ENCODE measurements at places on chromosomes 1 and 21.
A peak's percentile ranks its signal among the peaks of the same experiment; 100 is the strongest.

DNA sequence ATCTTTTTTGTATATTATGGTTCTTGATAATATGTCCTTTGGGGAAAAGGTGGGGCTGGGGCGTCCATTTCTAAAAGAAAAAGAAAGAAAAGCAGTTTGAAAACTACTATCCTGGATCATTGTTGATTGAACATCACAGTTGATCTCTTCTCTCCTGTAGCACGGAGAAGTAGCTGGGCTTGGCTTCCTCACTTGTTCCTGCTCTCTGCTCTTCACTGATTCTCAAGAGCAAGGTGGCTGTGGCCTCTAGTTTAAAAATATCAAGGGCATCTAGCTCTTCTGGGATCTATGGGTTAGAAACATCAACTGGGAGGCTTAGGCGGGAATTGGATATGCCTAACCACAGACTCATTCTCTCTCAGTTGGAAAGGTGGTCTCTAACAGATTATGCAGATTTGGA lies 38.1 kb upstream of the EPHA8 start:
- DNase-seq: no peak

DNA sequence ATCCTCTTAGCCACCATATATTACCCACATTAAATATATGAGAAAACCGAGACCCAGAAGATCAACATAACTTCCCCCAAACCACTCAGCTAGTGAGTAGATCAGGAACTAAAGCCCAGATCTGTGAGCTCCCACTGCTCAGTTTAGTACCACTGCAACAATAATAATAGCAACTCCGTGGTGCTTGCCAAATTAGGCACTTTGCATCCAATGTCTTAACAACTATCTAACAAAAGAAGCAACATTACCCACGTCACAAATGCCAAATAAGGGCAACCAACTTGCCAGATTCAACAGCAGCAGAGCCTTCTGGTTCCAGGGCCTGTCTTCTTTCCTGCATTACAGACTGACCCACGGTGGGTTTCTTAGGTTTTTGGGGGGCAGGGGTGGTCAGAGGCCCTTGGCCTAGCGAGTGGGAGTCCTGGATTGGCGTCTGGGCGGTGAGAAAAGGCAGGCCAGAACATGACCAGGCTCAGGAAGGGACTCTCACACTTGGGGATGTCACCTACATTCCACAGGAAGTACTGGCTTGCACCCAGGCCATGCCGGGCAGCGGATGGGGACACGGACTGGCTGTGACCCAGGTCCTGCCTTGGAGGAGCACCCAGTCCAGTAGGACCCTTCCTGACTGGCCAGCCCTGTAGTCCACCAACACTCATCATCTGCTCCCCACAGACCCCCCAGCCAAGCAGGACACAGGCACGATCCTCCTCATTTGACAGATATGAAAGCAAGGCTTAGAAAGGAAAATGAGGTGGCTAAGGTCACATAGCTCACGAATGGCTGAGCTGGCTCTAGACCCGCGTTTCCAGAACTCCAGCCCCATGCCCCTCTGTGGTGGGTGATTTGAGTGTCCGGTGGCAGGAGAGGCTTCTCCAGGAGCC lies 4.6 kb downstream of the HCRTR1 start:
- no peak for DNase-seq

- DNase-seq: no peak
These were observed 11.7 kb downstream of the ADAMTS1 start for GRCh38 chr21:26833460-26833939.

DNA sequence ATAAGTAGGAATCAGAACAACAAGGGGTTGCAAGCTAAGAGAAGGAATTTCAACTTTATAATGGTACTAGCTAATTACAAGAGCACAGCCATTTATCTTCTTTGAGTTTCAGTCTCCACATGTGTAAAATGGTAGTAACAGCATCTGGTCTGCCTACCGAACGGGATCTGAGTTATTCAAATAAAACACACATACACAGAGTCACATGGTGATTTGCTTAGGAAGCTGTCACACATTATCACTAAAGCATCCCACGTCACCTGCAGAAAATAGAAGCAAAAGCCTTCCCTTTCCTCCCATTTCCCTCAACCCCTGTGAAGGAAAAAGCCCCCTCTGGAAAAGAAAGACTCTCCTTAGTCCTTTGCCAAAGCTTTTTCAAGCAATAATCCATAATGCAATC lies 389.7 kb downstream of the OMA1 start:
- no peak for DNase-seq

- DNase-seq: no peak
These were observed 26.4 kb downstream of the CAPN2 start for GRCh38 chr1:223738465-223739365.

DNA sequence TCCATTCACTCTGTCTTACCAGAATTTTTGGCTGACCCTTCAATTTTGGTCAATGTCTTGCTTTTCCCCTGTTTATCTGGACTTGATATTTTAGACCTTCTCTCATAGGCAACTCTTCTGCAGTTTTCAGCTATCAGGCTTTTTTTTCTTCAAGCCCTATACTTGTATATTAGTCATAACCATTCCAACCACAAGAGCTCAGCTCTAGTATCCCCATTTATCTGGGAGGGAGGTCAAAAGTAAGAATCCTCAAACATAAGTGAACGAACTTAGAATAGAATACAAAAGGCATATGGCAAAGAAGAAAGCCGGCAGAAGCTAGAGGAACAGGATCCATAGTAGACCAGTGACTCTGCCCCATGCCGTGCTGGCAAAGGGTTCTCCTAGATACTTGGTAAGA lies 45.9 kb upstream of the TNFSF4 start:
- DNase-seq: no peak

DNA sequence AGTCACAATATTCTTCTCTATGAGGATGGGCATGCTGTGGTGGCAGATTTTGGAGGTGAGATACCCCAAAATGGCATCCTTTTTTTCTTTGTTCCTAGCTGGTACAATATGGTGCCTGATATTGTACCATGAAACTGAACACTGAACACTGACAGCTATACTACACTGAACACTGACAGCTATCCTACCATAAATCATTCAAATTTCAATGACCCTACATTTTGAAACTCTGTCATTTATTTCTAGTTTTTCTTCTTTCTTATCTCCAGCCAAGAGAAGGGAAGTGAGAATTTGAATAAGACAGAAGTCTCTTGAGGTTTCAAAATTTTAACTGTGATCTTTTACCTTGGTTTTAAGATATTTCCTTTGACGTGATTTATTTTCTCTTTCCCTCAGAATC lies 76.3 kb downstream of the LRRC53 start:
- DNase-seq: no peak

- no peak for DNase-seq
These were observed 47.4 kb upstream of the TSPAN2 start for GRCh38 chr1:115136706-115137105.

GRCh38 chr1:192698731-192699130 lies 62.8 kb downstream of the RGS13 start:
- no peak for DNase-seq

DNA sequence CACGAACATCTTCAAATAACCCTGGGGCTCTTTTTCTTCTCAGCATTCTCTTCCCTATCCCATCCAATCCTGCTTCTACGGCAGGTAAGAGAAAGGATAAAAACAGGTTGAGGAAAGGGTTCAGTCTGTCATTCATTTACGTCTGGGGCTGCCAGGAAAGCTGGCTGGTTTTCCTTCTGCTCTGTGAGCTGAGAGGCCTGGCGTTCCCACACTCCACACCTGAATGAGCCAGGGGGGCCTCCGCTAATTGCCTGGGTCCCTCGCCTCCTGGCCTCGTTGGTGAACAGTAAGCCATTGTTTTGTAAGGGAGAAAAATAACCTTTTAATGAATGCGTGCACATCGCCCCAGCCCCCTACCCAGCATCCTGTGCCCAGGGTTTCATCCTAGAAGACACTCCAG lies 70.8 kb upstream of the SIM2 start:
- DNase-seq: no peak

DNA sequence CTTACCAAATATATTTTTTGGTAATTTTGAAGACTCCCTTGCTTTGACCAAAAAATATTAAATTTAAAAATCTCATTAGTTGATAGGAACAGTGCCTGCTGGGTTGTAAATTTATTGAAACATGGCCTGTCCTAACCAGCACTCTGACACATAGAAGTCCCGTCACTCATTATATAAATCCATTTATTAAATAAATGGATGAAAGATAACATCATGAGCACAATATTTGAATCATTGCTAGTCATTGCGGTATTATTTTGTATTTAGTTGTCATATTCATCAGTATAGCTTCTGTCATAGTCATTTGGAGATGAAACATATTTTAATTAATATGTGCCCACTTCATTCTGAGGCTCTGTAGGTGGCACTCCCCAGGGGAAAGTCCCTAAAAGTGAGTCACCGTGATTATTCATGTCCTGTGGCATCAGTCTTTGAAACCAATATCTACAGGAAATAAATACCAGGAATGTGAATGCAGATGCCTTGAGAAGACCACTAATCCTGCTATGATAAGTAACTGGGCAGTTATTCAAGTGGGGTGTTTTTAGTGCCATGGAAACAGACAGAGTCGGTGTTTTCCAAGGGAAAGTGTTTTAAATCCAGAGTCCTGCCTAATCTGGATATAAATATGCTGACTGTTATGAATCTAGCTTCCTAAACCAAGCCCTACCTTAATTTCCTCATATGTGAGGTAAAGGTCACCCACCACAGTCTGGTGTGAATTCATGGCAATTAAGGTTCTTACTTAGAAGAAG lies 302.0 kb downstream of the DUSP10 start:
- peak; percentile 96 for DNase-seq

DNA sequence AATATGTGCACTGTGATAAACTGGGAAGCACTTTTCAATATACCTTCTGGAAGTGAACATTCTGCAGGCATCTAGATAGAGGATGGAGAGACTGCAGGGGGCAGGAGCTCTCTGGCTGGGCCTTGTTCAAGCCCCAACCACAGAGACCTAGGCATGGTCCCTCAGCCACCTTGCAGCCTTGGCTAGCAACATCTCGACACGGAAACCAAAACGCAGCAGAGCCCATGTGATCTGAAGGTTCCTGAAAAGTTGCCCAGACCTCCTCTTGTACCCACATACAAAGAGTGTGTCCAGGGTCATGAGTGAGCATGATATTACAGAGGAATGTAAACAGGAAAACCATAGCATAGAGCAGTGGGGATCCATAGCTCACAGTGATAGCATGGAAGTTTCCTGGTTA lies 33.1 kb upstream of the SAMD11 start:
- no peak for DNase-seq

GRCh38 chr21:28875078-28875477 lies 117.6 kb downstream of the LTN1 start:
- DNase-seq: no peak

GRCh38 chr1:115228191-115228590 lies 109.9 kb downstream of the NGF start:
- no peak for DNase-seq

- DNase-seq: no peak
These were observed 34.7 kb downstream of the PDE4B start for GRCh38 chr1:65827346-65827745.

GRCh38 chr1:212791261-212791675 lies 309 bp downstream of the NSL1 start:
- DNase-seq: no peak

DNA sequence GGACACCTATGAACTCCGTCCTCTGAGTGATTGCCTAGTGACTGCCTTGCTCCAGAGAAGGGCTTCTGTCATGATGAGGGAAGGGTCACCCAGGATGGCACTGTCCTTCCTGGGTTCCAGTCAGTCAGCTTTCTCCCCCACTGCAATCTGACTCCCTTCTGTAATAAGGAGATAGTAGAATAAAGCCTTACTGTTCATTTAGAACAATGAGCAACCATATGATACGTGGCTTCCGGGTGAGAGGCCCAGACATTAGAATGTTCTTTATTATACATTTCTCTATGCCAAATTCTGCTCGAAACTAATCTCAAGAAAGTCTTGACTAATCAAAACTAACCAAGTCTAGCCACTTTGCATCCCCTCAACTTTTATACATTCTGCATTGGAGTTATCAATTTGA lies 8.5 kb upstream of the MTMR11 start:
- no peak for DNase-seq

DNA sequence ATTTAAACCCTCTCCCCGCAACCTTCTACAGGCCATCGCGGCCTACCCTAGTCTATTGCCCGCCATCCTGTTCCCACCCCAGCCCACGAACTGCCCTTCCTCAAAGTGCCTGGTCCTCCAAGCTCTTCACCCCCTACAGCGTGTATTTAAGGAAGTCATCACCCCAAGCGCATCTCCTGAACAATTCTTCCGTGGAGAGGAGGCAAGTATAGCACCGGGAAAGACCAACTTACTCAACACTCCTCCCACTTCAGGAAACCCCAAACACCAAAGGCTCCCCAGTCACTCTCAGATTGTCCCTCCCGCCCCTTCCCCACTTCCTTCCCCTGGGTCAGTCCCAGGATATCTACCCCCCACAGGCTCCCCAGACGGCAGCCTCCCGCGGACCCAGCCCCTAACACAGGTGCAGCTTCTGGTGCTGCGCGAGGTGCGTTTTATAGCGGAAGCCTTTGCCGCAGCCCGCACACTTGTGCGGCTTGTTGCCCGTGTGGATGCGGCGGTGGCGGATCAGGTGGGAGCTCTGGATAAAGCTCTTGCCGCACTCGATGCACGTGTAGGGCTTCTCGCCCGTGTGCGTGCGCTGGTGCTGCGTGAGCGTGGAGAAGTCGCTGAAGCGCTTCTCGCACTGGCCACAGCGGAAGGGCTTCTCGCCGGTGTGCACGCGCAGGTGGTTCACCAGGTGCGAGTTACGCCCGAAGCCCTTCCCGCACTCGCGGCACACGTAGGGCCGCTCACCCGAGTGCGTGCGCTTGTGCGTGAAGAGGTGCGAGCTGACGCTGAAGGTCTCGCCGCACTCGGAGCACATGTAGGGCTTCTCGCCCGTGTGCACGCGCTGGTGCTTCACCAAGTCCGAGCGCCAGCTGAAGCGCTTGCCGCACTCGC lies 25.5 kb downstream of the ZNF697 start:
- no peak for DNase-seq

DNA sequence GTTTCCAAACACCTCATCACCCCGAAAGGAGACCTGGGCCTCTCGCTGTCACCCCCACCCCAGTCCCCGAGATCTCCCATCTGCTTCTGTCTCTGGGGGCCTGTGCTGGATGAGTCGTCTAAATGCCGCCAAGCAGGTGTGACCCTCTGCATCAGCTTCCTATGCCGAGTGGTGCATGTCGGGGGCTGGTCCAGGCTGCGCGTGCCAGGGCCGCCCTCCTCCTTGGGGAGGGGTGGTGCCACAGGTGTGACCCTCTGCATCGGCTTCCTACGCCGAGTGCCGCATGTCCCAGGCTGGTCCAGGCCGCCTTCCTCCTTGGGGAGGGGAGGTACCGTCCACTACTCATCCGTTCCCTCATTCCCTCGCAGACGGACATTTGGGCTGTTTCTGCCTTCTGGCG lies 115.7 kb downstream of the PRDM16 start:
- DNase-seq: no peak

Measured in kidney epithelial cell (primary cell).